ENCODE measurements at places on chromosomes 4 and X.
A peak's percentile ranks its signal among the peaks of the same experiment; 100 is the strongest.

DNA sequence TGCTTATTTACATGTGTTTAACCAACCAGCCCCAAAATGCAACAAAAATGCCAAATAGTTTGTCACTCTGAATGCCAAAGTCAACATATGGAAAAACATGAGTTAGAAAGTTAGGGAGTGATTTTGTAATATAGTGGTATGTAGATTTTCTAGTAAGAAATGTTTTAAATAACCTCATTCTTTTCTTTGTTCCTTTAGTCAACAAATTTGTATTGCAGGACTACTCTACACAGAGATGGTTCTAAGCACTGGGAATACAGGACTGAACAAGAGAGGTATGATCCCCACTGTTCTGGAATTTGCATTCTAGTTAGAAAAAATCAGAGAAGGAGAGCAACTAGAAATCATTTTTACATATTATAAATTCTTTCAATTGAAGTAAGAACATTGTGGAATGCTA is 218.8 kb upstream of the ANXA10 start:
- DNase-seq, result no peak

DNA sequence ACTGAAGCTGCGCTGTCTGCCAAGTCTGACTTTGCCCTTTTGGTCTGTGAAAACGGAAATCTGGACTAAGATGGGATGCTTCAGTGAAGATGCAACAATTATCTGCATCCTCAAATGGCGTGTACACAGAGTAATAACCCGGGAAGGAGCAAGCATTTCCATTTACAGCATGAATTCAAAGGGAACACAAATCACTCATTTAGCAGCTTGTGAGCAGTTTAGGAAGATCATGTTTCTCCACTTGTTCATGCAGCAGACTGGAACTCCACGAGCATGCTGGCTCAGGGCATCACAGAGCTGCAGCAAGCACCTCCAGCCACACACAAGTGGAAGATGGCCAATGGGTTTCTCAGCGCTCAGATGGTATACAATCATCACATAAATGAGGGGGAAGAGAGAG is 175.5 kb downstream of the NLGN4X start:
- no peak for DNase-seq

DNA sequence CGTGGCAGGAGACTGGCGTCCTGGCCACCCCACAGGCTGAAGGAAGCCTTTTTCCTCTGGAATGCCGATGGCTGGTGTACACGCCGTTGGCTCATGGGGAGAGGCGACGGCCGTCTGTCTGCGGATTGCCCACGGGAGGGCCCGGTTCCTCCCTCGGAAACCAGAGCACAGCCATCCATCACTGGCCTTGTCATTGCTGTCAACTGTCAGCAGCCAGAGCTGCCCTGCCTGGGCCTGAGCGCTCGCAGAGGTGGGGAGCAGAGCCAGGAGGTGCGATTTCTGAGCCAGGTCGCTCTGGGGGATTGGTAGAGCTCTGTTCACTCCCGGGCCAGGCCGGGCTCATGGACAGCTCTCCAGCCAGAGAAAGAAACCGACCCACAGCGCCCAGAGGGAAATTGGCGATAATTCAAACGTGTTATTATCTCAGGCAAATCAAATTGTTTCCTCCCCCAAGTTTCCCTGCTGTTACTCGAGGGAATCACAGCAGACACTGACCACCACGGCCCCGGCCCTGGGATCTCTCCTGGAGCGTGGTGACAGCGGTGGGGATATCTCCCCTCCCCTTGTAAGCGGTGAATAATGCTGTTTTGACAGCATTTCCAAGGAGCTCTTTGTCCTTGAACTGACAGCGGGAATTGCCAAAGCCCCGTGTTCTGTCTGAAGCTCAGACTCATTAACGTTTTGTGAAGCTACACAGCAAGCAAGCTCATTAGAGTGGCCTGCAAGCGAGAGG is 220.9 kb upstream of the PSAPL1 start:
- DNase-seq, result no peak

DNA sequence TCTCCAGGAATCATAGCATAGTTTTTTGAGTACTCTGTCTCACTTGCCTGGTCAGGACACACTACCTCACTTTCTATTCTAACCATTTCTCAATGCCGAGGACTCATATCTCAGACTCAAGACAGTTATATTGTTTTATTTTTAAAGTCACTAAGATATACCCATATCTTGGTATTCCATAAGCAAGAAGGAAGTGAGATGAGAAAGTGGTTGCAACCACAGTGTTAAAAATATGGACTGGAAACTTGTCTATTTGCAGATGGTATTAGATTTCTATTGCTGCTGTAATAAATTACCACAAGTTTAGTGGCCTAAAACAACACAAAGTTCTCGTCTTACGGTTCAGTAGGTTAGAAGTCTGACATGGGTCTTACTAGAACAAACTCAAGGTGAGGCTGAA is 344.8 kb upstream of the MAGEB2 start:
- no peak for DNase-seq

DNA sequence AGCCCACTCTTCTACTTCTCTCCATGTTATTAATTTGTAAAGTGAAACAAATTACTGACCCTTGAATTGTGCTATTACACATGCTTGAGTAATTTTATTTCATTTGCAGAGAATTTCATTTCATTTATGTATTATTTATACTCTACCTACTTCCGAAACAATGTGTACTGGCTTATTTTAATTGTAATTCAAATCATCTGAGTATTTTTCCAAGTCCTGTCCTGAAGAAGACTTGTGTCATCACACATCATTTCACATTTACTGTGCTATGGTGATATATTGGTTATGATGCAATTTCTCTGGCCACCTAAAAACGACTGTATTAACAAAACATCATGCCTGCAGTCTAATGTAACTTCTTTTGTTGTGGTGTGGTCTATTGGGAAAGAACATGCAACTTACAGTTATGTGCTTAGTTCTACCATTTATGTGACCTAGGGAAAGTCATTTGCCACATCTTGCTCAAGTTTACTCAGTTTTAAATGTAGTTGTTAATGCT is 384.5 kb downstream of the RPA4 start:
- peak; percentile 8 for DNase-seq

DNA sequence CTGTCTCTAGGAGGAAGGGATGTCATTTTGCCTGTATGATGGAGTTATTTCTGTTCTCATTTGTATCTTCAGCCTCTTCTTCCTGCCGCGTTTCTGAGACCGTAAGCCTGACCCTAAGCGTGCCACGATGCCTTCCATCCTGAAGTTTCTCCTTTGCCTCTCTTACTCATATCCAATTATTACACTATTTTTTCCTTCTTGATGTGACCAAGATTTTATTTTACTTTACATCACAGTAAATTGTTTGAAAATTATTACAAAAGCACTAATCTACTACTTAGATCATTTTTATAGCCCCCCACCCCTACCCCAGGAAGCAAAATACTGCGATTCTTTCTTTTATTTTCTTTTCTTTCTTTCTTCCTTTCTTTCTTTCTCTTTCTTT is 95.0 kb downstream of the RAPGEF2 start:
- no peak for DNase-seq

DNA sequence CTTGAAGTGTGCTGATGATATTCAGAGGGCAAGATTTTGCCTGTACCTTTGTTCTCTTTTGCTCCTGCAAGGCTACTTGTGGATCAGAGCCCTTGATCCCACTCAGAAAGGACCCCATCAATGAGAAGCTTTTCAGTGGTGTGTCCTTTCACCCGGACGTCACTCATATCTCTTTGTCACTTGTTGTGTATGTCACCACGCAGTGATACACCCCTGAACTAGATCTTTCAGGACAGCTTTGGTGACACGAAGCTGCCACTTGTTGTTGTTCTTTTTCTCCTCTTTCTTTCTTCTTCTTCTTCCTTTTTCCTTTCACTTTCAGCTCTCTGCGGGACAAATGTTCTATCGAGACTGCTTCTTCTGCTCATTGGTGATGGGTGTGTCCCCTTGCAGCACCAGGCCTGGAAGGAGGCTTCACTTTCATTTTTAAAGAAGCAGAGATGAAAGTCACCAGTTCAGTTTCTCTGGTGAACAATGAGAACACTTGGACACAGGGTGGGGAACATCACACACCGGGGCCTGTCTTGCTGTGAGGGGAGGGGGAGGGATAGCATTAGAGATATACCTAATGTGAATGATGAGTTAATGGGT is 83.6 kb downstream of the NBDY start:
- DNase-seq, result no peak

- peak; percentile 64 for DNase-seq
These were observed 25.5 kb downstream of the BBS12 start for GRCh38 chr4:122758033-122758432.

- no peak for DNase-seq
These were observed 83.1 kb upstream of the FTHL17 start for GRCh38 chrX:31154946-31155345.

DNA sequence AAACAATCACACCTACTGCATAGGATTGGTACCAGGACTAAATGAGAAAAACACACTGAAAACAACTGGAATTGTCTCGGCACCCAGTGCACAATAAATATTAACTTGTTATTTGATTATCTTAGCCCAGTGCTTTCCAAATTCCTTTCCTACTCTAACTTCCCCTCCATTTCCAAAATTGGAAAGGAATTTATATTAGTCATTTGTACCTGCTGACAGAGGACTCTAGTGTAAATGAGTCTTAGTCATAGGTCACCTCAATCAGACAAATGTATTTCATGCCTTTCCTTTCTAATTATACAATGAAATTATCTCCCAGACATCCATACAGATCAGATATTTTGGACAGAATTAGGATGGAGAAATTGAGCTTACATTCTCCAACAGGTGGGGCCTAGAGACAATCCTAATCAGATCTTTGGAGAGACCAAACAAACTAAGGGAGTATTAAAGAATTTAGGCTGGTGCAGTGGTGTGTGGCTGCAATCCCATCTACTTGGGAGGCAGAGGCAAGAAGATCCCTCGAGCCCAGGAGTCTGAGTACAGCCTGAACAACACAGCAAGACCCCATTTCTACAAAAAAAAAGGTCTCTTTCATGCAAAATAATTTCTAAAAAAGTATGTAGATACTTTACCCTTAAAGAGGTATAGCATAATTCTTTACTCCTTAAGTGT is 10.1 kb downstream of the SH3D19 start:
- peak; percentile 30 for DNase-seq

DNA sequence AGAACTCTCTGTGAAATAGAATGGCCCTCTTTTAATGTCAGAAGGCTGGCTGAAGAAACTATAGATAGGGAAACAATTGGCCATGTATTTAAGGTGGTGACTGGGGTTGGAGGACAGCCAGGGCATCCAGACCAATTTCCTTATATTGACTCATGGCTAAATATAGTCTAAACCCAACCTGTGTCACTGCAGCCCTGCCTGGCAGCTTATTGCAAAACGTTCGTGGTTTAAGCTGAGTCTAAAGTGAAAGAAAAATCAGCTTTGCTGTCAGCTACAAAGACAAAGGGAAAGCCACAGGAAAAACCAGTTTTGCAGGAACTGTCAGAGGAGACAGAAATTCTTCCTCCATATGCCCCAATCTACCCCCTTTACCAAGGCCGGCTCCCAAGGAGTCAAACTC is 902.8 kb upstream of the NDST4 start:
- no peak for DNase-seq

DNA sequence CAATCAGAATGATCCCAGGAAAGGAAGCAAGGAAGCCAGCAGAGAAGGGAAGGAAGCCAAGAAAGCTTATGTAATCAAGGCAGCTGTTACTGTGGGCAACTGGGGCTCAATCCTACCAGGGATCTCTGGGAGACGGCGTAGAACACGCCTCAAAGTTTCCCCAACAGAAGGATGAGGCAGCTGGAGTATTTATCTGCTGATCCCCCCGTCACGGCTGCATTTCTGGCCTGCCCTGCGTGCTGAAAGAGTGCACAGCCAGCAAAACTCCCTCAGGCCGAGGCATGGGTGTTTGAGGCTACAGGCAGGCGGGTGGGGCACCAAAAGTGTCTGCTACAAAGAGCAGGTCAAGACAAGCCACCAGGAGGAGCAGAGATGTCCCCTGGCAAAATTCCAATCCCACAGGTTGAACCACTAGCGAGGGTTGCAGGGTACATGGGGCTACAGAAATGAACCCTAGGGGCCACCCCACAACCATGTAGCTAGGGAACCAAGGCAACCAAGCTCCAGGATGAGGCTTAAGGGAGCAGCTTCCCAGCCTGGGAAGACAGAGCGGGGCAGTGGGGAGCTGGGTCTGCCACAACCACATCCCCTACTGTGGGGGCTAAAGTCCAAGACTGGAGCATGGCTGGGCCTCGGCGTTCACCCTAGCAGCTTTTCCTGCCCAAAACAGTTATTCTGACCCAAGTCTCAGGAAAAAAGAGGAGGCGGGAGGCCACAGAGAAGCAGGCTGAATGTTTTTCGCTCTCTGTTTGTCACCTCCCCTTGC is 113.4 kb downstream of the BCOR start:
- DNase-seq, result peak; percentile 69

- no peak for DNase-seq
These were observed 337.8 kb downstream of the ARHGAP24 start for GRCh38 chr4:85812776-85813175.

- DNase-seq, result peak; percentile 2
These were observed 451.1 kb downstream of the ARAP2 start for GRCh38 chr4:35793045-35793722.

DNA sequence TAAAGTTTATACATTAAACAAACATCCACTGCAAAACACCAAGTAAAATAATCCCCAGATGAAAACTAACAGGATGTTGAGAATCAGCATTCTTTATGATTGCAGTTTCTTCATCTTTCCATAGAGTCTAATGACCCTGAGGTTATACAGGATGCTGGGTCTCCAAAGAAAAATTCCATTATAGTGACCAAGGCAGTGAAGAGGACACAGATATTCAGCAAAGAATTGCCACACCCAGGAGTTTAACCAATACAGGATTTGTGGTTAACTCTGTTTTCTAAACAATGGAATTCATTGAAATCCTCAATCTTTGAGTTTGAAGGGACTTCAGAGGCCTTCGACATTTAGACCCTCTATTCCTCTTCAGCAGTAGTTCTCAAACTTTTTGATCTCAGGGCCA is 76.2 kb upstream of the ESX1 start:
- peak; percentile 50 for DNase-seq

GRCh38 chrX:115588179-115588578 is 27.2 kb downstream of the PLS3 start:
- peak; percentile 26 for DNase-seq

GRCh38 chrX:41381685-41382084 is 47.7 kb downstream of the DDX3X start:
- DNase-seq, result peak; percentile 73

GRCh38 chrX:49155243-49155899 is 7.2 kb upstream of the MAGIX start:
- peak; percentile 69 for DNase-seq

- no peak for DNase-seq
These were observed 84.3 kb upstream of the PLAC1 start for GRCh38 chrX:134742573-134742972.

All from fibroblast of pulmonary artery (primary cell).